ENCODE measurements at places on chromosomes 3 and 15. TPM values are rescaled to one million over a fixed set of nuclear protein-coding genes. Genes with fewer than 3 reads are reported as not detected.

DNA sequence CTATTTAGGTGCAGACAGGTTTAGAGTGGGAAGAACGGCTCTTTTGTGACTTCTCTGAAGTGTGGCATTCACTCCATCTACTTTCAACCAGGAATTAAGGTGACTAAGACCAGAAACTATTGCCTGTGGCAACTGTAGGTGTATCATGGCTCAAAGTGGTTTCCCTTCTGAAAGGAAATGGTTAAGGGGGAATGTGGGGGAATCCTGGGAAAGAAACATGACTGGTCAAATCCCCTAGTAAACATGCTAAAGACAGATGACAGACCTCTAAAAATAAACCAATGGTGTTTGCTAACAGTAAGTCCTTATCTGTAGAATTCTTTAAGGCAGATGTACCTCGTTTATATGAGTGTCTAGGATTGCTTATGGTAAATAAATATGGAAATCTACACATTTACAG is 56.9 kb downstream of the MEGF11 start:
- no peaks in the 10 kb centered on the region for H3K4me1 ChIP-seq
- H3K36me3 ChIP-seq = no peaks in the 10 kb centered on the region
- no peak overlapping the region for H3K27ac ChIP-seq
- DNase-seq = no peak

DNA sequence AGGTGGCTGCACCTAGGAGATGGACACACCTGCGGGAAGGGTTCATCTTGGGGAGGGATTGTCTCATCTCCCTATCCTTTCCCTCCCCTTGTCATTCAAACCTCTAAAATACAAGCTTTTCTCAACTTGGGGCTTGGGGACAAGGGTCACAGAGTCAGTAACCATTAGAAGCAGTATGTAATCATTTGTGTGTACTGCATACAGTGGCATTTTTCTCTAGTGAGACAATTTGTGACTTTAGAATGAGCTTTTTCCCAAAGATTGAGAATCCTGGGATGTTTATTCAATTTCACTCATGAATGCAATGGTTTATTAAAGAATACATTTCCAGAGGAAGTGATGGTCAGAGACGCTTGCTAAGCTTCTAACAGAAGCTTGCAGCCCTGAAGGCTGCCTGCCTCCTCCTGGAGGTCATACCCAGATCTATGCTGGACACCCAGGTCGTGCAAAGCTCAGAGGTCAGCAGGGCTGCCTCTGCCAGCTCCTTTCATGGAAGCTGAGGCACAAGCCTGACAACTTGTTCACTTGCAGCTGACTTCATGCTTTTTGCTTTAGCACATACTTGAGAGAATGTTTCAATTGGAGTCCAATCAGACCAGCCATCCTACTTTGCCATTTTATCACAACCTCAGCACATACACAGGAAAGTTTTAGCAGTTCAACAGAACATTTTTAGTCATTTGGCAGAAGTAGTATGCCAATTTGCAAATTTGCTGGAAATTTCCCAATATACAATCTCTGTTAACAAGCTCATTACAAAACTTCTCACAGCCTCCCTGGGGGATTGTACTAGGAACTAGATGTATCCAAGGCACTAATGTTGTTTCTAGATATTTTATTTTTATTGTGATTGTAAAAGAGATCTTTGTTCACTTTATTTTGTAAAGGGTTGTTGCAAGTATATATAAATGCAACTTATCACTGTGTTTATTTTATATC is 25.6 kb upstream of the ALDH1L1 start:
- H3K36me3 ChIP-seq = no peaks in the 10 kb centered on the region
- no peaks in the 10 kb centered on the region for H3K27me3 ChIP-seq
- DNase-seq = no peak
- H3K4me3 ChIP-seq = no peak overlapping the region
- H3K27ac ChIP-seq = no peak overlapping the region

DNA sequence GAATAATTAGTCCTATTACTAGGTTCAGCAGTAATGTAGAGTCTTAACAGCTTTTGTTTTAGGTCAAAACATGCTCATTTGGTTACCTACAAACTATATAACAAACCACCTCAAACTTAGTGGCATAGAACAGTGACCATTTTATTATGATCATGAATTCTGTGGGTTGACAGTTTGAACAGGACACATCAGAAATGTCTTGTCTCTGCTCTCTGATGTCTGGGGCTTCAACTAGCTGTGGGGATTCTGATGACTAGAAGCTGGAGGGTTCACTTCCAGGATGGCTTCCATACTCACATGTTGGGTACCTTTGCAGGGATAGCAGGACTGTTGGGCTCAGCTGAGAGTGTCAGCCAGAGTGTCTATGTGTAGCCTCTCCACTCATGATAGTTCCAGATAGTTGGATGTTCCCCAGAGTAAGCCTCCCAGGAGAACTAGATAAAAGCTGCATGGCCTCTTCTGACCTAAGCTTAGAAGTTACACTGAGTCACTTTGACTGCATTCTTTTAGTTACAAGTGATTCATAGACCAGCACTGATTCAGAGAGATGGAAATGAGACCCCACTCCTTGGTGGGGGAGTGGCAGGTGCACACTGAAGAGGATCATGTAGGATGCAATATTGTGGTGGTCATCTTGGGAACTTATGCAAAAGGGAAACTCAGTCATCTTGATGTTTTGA is 32.6 kb downstream of the PLCL2 start:
- no peak for DNase-seq
- H3K27ac ChIP-seq = no peak overlapping the region
- H3K4me1 ChIP-seq = peaks cover 5% of the 10 kb centered on the region
- no peak overlapping the region for H3K4me3 ChIP-seq
- no peaks in the 10 kb centered on the region for H3K36me3 ChIP-seq

GRCh38 chr15:64691896-64692565 is 83.4 kb downstream of the RBPMS2 start:
- no peak for DNase-seq
- no peak overlapping the region for H3K4me3 ChIP-seq
- peaks cover 11% of the 10 kb centered on the region for H3K4me1 ChIP-seq
- no peaks in the 10 kb centered on the region for H3K27me3 ChIP-seq

GRCh38 chr3:183158551-183159006 is 4.0 kb downstream of the LAMP3 start:
- H3K27me3 ChIP-seq = peaks cover 5% of the 10 kb centered on the region
- H3K36me3 ChIP-seq = no peaks in the 10 kb centered on the region
- H3K27ac ChIP-seq = no peak overlapping the region
- DNase-seq = peak; percentile 28
- H3K4me3 ChIP-seq = no peak overlapping the region
- H3K4me1 ChIP-seq = peaks cover 9% of the 10 kb centered on the region

DNA sequence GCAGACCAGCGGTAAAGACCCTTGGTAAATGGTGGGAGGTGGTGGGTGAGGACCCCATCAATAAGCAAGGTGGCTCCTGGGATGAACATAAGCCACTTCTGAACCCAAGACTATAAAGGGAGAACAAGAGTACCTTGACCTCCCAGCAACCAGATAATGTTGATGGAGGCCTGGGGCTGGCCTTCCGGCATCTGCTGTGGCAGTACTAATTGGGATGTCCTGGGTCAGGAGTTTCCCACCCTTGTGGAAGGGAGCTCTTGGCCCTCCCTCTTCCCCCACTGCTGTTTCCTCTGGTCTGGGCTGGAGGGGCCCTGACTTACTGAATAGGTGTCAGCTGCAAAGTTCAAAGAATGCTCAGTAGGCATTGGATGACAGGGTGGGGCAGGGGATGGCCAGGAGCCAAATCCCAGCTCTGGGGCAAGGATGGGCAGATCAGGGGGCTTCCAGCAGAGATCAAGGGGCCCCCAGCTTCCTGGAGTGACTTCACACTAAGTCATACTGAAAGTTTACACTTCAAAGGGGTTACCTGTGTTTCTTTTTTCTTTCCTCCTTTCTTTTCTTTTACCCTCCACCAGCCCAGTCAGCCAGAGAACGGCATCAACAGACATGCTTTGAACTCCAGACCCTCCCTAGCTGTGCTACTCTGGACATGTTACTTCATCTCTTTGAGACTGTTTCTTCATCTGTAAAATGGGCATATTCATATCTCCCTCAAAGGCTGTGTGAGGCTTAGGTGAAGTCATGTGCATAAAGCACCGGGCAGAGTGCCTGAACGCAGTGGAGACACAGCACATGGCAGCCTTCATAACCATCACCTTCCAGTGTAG is 1.5 kb downstream of the RBP1 start:
- H3K27me3 ChIP-seq = no peaks in the 10 kb centered on the region
- no peak for DNase-seq
- H3K36me3 ChIP-seq = no peaks in the 10 kb centered on the region
- H3K4me3 ChIP-seq = no peak overlapping the region

GRCh38 chr3:149816986-149817385 is 4.0 kb downstream of the RNF13 start:
- no peaks in the 10 kb centered on the region for H3K27me3 ChIP-seq
- DNase-seq = no peak
- no peak overlapping the region for H3K4me3 ChIP-seq
- no peaks in the 10 kb centered on the region for H3K36me3 ChIP-seq
- H3K27ac ChIP-seq = no peak overlapping the region

- H3K27ac ChIP-seq = no peak overlapping the region
- peaks cover 18% of the 10 kb centered on the region for H3K4me1 ChIP-seq
- DNase-seq = peak; percentile 22
- no peaks in the 10 kb centered on the region for H3K27me3 ChIP-seq
- H3K4me3 ChIP-seq = no peak overlapping the region
These were observed 59.7 kb upstream of the MAGI1 start for GRCh38 chr3:66098436-66098835.

- peaks cover 13% of the 10 kb centered on the region for H3K4me1 ChIP-seq
- H3K27me3 ChIP-seq = no peaks in the 10 kb centered on the region
- no peaks in the 10 kb centered on the region for H3K36me3 ChIP-seq
- DNase-seq = no peak
- H3K27ac ChIP-seq = no peak overlapping the region
- no peak overlapping the region for H3K4me3 ChIP-seq
These were observed 101.3 kb downstream of the LINGO1 start for GRCh38 chr15:77531191-77532000.

GRCh38 chr15:40010686-40011085 is 28.3 kb downstream of the SRP14 start:
- H3K27ac ChIP-seq = no peak overlapping the region
- peaks cover 16% of the 10 kb centered on the region for H3K4me1 ChIP-seq
- DNase-seq = no peak
- peaks cover 77% of the 10 kb centered on the region for H3K36me3 ChIP-seq

GRCh38 chr15:87089551-87089950 is 1009.9 kb downstream of the AGBL1 start:
- no peaks in the 10 kb centered on the region for H3K4me1 ChIP-seq
- H3K4me3 ChIP-seq = no peak overlapping the region
- H3K36me3 ChIP-seq = no peaks in the 10 kb centered on the region
- H3K27ac ChIP-seq = no peak overlapping the region
- no peak for DNase-seq

DNA sequence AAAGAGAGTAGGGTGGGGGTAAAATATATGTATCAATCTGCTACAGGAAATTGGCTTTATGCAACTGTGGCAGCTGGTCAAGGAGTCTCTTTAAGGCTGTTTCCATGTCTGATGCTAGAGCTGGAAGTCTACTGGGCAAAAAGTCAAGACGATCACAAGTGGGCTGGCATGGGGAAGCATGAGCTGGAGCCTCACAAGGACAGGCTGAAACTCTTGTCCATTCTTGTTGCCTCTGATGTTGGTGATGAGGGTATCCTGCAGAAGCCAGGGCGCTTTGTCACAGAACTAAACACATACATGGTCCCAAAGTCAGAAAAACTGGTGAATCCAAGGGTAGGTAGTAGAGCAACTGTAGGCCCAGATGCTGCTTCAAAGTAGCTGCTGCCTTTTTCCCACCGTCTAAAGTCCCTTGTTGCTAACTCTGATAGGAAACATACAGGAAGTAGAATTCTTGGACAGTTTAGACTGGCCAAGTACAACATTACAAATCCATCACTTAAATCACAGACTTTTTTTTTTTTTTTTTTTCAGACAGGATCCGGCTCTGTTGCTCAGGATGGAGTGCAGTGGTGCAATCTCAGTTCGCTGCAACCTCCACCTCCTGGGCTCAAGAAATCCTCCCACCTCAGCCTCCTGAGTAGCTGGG is 54.2 kb downstream of the RPL39L start:
- H3K36me3 ChIP-seq = no peaks in the 10 kb centered on the region
- no peak overlapping the region for H3K4me3 ChIP-seq
- no peak for DNase-seq
- peaks cover 9% of the 10 kb centered on the region for H3K4me1 ChIP-seq

DNA sequence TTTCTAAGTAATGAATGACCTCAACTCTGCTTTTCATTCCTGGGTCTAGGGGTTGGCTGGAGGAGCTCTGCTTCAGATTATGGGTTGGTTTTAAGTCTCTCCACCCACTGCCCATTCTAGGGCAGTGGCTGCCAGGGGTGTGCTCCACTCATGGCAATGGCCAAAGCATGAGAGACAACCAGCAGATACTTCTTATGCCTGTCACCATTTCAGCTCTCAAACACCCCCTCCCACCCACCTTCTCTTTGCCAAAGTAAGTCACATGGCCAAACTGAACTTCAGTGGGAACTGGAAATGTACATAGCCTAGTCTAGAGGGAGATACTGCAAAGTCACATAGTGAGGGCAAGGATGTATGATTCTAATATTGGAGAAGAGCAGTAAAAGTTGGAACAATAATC is 285.3 kb downstream of the RPLP1 start:
- no peaks in the 10 kb centered on the region for H3K36me3 ChIP-seq
- no peak overlapping the region for H3K27ac ChIP-seq
- no peak overlapping the region for H3K4me3 ChIP-seq

GRCh38 chr3:37693511-37694283 is 168.0 kb upstream of the CTDSPL start:
- H3K4me3 ChIP-seq = no peak overlapping the region
- H3K4me1 ChIP-seq = no peaks in the 10 kb centered on the region
- no peak for DNase-seq
- H3K27me3 ChIP-seq = no peaks in the 10 kb centered on the region

DNA sequence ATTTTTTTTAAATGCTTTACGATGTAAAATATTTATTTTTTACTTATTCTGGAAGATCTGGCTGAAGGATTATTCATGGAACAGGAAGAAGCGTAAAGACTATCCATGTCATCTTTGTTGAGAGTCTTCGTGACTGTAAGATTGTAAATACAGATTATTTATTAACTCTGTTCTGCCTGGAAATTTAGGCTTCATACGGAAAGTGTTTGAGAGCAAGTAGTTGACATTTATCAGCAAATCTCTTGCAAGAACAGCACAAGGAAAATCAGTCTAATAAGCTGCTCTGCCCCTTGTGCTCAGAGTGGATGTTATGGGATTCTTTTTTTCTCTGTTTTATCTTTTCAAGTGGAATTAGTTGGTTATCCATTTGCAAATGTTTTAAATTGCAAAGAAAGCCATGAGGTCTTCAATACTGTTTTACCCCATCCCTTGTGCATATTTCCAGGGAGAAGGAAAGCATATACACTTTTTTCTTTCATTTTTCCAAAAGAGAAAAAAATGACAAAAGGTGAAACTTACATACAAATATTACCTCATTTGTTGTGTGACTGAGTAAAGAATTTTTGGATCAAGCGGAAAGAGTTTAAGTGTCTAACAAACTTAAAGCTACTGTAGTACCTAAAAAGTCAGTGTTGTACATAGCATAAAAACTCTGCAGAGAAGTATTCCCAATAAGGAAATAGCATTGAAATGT is 15.6 kb downstream of the THBS1 start:
- peaks cover 67% of the 10 kb centered on the region for H3K36me3 ChIP-seq
- H3K27me3 ChIP-seq = no peaks in the 10 kb centered on the region
- DNase-seq = no peak
- no peak overlapping the region for H3K27ac ChIP-seq

Gene DNAJB11
- 152 TPM for total RNA-seq

Gene GPR62
- total RNA-seq = not detected

Gene LEO1
- 51.6 TPM for total RNA-seq

Gene SYNPR
- total RNA-seq = not detected

Gene BNC1
- 10.5 TPM for total RNA-seq

Gene DNAH1
- total RNA-seq = 1.1 TPM

Data from SJSA1 (cell line).